ENCODE measurements at places on chromosomes 7 and 10.
A peak's percentile ranks its signal among the peaks of the same experiment; 100 is the strongest.

GRCh38 chr7:82699773-82700186, 256.2 kb upstream of the CACNA2D1 start:
- DNase-seq = no peak

GRCh38 chr10:12633776-12634620, 284.7 kb downstream of the CAMK1D start:
- no peak for DNase-seq

GRCh38 chr10:6622921-6623320, 42.8 kb upstream of the PRKCQ start:
- no peak for DNase-seq

DNA sequence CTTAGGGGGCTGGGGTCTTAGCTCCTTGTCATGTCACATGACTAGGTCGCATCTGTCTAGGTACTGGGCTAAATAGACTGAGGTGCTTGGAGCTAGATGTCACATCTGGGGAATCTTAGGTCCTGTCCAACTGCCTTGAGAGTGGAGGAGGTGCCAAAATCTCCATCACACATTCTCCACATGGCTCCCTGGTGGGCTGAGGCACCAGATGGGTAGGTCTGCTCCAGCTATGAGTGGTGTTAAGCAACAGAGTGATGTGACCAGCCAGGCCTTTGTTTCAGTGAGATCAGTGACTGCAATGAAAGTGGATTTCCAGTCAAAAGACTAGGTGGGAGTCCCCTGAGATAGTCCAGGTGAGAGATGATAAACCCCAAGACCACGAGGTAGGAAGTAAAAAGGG, 251.8 kb downstream of the BMPER start:
- DNase-seq = no peak

- DNase-seq = no peak
Measured at GRCh38 chr7:8155836-8156235, 106.1 kb downstream of the ICA1 start.

DNA sequence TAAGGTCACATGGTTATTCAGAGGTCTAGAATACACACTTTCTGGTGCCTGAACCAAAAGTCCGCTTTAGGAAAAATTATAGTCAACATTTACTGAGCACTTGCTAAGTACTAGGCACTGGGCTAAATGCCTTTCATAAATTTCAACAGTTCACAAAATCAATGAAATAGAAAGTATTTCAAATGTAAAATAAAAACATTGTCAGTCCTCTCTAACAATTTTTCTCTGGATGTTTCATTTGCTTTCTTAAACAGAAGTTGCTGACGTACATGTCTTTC, 61.7 kb downstream of the HHEX start:
- DNase-seq = no peak

GRCh38 chr10:36195364-36195763, 553.3 kb upstream of the FZD8 start:
- DNase-seq = no peak

DNA sequence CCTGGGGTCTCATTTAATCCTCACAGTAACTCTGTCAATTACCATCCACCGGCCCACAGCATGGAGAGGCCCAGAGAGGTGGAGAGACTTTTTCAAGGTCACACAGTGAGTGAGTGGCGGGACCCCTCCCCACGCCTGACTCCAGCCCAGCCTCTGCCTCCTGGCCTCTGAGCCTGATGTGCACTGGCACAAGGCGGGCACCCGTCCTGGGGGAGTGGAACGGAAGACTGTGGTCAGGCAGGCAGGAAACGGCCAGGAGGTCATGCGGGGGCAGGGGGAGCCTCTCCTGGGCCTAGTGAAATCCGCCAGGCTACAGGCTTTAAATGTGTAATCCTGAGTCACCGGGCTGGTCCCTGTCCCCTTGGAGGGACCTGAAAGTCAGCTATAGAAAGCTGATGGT, 32.2 kb downstream of the ZCCHC24 start:
- no peak for DNase-seq

DNA sequence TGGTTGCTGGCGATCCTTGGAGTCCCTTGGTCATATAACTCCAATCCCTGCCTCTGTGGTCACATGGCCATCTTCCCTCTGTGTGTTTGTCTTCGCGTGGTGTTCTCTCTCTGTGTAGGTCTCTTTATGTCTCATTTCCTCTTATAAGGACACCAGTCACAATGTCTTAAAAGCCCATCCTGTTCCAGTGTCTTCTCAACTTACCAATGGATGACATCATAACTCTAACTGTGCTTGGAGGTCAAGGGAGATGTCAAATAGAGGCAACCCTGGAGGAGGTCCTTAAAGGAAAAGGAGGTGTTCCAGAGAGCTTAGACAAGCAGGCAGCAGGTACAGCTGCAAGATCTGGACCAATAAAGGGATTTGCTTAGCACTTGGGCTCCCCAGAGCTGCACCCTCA, 143.0 kb downstream of the BUB3 start:
- DNase-seq = no peak

DNA sequence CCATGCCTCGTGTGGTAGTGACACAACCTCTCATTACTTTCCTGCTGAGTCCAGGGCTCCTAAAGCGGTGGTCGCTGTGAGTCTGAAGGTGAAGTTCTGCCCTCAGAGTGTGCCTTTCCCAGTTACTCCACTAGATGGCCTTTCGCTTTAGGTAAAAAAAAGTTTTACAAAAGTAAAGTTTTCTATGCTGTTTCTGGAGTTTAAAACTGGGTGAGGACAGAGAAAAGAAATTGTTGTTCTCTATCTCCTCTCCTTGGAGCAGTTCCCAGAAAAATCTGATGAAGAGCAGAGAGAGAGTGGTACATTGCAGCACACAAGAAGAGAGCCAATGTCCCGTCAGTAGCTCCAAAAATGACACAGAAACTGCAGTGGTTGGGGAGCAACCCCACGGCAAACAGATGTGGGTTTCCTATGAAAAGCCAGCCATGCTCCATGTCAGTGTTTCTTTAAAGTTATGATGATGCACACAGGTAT, 257.1 kb downstream of the GLI3 start:
- DNase-seq = no peak

DNA sequence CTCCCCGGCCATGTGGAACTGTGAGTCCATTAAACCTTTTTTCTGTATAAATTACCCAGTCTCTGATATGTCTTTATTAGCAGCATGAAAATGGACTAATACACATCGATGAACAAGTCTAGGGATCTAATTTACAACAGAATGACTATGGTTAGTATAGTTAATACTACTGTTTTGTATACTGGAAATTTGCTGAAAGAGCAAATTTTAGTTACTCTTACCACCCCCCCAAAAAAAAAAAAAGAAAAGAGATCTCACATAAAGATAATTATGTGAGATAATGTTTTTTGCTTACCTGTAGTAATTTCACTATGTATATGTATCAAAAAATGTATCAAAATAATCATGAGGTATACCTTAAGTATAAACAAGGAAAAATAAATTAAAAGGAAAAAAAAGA, 199.5 kb upstream of the GRM3 start:
- no peak for DNase-seq

DNA sequence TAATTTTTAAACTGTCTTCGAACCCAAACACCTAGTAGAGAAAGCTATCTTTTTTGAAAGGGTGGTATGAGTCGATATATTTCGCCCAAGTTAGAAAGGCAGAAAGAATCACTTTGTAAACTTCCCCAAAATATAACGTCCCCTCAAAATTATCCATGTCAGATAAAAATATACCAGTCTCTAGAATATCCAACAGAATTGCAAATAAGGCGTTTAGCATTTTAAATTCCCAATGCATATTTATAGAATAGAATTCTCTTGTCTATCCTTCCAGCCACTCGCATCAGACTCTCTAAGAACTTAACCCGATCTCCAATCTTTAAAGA, 2.1 kb downstream of the CTBP2 start:
- no peak for DNase-seq

DNA sequence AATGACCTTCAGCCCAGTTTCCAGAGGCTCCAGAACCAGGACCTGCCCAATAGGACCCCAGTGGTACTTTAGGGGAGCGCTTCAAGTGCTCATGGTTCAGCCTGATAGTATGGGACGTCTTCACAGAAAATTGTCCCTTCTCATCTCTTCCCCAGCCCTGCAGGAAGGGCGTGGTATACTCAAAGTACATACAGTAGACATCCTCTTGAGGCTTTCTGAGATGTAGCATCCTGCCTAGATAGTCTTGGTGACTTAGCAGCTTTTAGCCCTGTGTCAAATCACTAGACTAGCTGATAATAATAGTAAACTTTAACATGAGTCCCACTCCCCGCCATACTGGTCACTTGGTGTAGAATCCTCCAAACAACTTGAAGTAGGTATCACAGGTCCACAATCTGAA, 193.2 kb downstream of the CYP26A1 start:
- no peak for DNase-seq

DNA sequence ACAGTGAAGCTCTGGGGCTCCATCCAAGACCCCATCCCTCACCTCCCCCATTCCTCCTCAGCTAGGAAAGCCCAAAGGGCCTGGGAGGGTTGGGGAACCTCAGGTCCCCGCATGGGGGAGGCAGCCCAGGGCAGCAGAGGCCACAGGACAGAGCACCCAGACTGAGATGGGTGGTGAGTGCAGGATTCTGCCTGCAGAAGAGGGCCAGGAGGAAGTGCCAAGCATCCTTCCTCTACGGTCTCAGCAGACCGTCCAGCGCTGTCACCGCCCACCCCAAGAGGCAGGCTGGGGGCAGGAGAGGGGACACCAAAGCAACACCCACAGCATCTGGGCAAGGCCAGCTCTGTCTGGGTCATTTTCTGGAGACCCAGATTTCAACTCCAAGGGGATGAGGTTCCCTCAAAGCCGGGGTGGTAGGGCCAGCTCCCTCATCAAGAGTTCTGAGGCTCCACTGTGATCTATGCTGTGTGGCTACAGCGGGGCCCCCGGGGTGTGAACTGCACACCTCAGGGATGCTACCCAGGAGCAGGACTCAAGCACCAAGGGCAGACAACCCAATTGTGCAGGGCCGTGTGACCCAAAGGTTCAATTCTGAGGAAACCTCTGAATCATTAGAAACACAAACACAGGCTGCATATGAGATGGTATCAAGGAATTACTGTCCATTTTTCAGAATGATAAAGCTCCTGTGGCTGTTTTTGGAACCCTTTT, 46.8 kb downstream of the CAMK2B start:
- DNase-seq = no peak

GRCh38 chr7:133985300-133985699, 141.8 kb upstream of the LRGUK start:
- no peak for DNase-seq

DNA sequence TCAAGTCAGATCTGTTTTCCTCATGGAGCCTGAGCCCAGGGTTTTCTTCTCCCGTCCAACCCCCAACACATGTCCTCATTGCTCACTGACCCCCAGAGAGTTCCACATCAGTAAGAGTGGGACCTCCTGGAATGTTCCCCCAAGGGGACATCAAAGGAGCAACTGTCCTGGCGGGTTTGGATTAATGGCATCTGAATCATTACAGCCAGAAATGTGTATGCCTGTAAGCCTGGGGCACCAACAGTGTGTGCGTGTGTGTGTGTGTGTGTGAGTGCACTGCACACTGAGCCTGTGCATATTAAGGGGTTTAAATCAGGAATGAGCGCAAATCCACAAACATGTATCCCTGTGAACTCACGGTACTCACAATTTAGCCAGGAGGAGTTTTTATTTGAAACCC, 222.3 kb downstream of the PLXNA4 start:
- DNase-seq = no peak

GRCh38 chr10:133211141-133211830, 18.7 kb upstream of the UTF1 start:
- DNase-seq = no peak

- DNase-seq = no peak
Measured at GRCh38 chr10:89469517-89469916, 55.1 kb downstream of the IFIT5 start.

GRCh38 chr10:60944058-60944909, at the start of gene RHOBTB1:
Gene RHOBTB1 (minus strand): TSS chr10:60944185. CDS start chr10:60911542, 32,643 bp downstream.
- no peak for DNase-seq

DNA sequence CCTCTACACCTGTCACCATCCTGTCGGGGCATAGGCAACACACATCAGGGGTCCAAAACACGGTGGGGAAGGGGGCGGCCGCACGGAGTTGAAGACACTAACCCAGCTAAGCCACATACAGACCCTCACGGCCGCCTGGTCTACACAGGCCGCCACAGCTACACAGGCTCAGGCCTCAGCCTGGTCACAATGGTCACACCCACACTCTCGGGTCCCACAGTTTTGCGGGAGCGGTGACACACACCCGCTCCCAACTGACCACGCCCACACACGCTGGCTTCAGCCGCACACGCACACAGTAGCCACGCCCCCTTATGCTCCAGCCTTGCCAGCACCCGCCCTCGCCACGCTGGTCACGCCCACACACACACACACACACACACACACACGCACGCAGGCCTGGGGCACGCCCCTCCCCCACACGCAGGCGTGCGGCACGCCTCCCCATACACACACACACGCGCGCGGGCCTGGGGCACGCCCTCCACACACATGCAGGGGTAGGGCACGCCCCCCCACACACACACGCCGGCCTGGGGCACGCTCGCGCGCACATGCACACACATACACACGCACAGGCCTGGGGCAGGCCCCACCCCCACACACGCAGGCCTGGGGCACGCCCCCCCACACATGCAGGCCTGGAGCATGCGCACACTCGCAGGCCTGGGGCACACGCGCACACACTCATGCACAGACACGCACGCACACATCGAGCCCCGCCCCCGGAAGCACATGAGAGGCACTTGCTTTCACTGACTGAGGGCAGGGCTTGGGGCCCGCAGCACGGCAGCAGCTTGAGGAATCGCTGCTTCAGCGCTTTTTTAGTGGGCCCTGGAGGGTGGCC, 12.3 kb upstream of the OGA start:
- peak; percentile 86 for DNase-seq

DNA sequence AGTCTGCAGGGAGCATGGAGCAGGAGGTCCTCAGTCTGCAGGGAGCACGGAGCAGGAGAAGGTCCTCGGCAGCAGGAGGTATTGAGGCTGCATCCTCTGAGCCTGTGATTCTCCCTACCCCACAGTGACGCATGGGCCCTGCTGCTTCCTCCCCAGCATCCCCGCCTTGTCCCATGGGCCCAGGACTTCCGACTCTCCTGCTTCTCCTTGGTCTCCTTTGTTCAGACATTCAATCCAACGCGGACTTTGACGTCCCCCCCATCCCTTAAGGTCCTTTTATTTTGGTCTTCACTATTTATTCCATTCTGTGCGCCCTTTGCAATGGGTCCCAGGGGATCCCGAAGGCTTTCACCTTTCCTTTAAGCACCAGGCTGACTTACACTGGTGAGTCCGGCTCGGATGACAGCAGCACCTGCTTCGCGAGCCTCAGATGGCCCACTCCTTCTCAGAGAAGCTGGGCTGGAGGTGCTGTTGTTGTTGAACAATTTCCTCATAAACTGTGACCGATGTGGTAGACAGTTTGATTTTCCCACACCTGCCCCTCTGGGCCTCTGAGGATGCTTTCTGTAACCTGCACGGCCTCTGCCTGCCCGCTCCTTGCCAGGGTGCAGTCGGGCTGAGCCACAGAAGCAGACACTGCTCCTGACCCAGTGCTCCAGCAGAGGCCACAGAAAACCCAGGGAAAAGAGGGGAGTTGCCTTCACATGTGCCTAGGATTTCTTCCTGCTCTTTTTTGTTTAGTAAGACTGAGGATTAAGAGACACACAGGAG, 407.2 kb upstream of the SHH start:
- no peak for DNase-seq

DNA sequence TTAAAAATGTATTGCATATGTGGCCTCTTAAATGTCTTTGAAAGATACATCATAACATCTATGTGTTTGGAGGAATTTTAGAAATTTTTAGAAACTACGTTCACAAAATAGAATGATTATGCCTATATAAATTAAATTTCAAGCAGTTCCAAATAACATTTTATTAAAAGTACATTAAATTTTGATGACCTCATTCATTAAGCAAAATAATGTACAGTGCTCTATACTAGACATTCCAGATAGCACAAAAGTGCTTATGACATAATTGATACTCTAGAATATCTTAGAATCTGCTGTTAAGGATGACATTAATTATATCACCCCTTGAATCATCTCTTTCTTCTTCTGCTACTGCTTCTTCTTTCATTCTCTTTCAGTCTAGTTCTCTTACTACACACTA, 528.9 kb downstream of the GFRA1 start:
- DNase-seq = no peak
